Fibroblast of mammary gland (primary cell): ENCODE measurements at places on chromosomes 16 and 17.
A peak's percentile ranks its signal among the peaks of the same experiment; 100 is the strongest.

DNA sequence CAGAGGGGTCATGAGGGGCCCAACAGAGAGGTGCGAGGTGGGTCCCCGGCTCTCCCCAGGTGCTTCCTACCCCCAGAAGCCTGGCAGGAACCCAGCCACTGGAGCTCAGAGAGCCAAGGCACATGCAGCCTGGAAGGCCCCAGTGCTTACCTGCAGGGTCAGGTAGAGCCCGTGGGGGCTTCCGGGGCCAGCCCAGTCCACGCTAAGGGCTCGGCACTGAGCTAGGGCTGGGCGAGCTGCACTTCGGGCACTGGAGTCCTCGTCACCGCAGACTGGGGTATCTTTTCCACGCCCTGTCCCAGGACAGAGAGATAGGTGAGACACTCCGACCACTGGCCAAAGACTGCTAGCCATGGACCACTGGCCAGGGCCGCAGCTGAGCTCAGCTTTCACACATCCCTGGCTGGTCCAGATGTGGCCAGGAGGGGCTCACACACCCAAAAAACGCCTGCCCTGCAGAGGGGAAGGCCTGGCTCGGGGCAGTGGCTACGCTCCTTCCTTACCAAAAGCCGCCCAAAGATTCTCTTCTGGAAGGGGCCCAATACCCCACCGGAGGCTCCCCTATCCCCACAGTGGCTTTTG is 7.4 kb downstream of the KIFC3 start:
- no peak for DNase-seq

DNA sequence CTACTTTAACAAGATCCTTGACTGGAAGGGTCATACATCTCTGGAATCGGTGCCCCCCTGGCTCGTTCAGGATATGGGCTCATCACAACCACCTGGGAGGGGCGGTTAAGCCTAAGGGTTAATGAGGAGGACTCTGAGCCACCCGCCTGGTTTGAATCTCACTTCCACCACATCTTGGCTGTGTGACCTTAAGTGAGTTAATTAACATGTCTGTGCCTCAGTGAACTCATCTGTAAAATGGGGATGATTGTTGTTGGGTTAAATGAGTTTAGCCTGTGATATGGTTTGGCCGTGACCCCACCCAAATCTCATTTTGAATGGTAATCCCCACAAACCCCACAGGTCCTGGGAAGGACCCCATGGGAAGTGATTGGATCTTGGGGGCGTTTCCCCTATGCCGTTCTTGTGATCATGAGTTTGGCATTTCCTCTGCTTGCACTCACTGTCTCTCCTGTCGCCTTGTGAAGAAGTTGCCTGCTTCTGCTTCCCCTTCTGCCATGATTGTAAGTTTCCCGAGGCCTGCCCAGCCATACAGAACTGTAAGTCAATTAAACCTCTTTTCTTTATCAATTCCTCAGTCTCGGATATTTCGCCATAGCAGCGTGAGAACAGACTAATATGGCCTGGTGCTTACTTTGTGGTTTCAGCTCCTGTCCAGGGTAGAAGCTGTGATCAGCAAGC is 214.0 kb upstream of the CIBAR2 start:
- DNase-seq: no peak

DNA sequence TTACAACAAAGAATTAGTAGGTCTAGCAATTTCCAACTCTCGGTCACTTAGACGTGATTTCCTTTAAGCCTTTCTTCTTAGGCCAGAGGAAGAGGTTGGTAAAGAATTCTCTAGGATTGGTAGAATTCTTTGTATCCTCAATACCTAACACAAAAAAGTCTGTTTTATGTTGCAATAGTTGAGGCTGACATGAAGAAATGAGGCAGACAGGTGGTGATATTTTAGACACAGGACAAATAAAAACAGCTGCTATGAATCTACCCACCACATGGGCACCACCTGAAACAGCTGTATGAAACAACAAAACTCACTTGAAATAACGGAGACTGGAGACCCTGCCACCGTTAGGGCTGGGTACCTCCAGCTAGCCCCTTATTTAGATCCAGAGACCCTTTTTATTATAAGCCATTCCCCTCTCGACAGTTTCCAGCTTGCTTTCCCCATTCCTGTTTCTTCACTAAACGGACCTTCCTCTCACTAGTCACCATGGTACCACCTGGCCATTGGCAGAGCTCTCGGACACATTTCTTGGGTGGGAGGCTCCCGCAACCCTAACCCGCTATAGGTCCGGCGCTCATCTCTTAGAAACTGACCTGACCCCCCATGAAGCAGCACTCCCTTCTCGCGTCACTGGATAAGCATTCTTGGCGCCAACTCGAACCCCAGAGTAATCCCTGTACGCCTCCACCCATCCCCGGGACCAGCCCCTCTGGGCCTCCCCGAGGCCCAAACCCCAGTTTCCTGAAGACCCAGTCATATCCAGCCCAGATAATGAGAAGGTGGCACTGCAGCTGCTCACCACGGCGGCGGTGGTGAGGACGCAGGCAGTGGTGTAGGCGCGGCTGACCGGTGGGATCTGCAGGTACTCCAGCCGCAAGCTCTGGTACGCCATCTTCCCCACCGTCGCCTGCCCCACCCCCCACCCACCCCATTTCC is at the start of gene DERL2:
Gene DERL2 (minus strand): TSS at position 909 of the 936 bp plus-strand sequence. CDS start 17 bp downstream, at position 892.
- peak; percentile 43 for DNase-seq

- no peak for DNase-seq
These were observed 19.9 kb upstream of the SLC16A5 start for GRCh38 chr17:75067856-75068255.

DNA sequence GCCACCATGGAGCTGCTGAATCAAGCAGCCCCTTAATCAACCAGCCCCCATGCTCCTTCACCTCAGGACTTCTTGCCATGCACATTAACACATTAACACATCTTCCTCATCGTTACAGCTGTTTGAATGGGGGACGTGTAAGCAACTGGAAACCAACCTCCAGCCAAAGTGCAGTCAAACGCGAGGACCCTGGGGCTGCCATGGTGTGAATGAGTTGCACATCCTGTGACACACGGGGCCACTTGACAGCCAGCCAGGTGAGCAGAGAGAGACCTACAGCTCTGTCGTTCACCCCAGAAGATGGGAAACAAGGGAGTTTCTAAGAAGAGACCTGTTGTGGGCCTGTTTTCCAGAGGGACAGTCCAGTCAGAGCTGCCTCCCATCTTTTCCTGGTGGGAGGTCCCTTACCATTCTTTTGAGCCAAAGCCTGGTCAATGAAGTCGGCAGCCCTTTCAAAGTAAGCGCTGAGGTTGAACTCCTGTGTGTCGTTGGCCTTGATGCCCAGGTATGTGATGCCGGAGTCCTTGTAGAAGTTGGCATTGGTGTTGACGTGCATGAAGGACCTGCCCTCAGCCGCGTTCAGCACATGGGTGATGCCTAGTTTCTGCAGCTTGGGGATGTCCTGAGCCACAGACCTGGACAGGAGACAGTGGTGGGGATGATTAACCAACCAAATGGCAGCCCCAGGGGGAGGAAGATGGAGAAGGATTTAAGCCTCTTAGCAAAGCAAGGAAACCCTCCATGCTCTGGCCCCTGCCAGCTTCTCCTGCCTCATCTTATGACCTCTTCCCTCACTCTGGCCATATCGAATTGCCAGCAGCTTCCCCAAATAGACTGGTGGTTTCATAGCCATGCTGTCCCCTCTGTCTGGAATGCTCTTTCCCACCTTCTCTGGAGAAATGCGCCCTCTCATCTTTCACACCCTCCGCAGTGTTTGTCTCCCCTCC is 4.2 kb downstream of the DUSP3 start:
- DNase-seq: no peak

GRCh38 chr17:63621229-63621683 is 961 bp upstream of the MAP3K3 start:
- no peak for DNase-seq

DNA sequence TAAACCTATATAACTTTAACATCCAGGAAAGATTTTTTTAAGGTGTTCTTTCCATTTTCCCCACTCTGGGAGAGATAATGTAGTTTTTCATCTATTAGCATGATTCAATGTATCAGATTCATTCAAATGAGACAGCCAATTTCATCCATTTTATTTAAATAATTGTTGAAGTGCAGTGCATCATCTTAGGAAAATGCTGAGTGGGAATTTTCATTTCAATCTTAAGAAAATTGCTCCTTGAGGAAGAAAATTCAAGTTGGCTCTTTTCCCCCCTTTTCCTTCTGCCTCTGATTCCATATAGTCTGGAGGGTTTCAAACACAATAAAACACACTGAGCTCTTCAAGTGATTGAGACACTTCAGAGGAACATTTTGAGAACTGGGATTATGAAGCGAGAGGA is 3.4 kb upstream of the KCNJ16 start:
- DNase-seq: no peak

DNA sequence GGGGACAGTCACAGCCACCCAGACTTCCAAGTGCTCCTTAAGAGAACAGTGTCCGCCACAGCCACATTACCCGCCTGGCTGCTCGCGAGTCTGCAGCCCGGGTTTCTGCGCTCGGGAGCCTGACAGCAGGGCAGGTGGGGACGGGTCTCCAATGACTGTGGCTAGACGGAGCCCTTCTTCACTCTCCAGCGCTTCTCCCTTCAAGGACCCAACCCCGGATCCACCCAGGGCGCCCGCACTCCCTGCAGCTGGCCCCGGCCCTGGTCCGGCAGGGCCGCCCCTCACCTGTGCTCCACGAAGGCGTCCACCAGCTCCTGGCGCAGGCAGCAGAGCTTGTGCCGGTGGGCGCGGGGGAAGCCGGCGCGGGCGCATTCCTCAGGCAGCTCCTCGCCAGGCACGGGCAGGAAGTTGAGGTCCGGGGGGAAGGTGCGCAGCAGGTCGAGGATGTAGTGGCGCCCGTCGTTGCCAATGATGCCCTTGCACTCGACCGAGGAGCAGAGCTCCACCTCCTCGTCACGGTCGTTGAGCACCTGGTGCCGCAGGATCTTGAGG is 13.9 kb downstream of the CLUH start:
- no peak for DNase-seq
